ENCODE measurements at places on chromosomes 7 and 10. TPM values are rescaled to one million over a fixed set of nuclear protein-coding genes. Genes with fewer than 3 reads are reported as not detected.

DNA sequence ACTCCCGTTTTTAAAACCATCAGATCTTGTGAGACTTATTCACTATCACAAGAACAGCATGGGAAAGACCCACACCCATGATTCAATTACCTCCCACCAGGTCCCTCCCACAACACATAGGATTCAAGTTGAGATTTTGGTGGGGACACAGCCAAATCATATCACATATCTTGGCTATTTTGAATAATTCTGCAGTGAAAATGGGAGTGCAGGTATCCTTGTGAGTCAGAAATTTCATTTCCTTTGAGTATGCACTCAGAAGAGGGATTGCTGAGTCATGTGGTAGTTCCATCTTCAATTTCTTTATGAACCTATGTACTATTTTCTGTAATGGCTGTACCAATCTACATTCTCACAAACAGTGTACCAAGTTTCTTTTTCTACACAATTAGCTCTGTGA, 125.8 kb downstream of the ANKRD7 start:
- DNase-seq, result no peak

GRCh38 chr7:32453341-32454011, 36.7 kb downstream of the LSM5 start:
- DNase-seq, result no peak

GRCh38 chr7:128240696-128241386, at the start of gene LEP:
LEP (plus strand) TSS chr7:128241278; CDS start chr7:128252019, 10,741 bp downstream.
- DNase-seq, result no peak

DNA sequence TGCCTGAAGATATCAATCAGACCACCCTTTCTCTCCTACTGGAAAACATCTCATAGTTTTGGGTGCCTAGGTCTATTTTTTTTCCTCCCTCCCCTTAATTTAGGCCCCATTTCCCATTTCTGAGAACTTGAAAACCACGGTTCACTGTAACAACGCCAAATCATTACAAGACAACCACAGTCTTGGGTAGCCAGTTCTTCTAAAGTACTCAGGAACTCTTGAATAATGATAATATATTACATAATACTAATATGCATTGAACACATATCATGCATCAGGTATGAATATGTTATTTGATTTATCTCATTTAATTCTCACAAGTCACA, 185.1 kb upstream of the ADO start:
- no peak for DNase-seq

NOS3 gene
- total RNA-seq, result 12.0 TPM

OPN1SW gene
- total RNA-seq, result not detected
